ENCODE measurements at places on chromosomes 4 and X. TPM values are rescaled to one million over a fixed set of nuclear protein-coding genes. Genes with fewer than 3 reads are reported as not detected.

DNA sequence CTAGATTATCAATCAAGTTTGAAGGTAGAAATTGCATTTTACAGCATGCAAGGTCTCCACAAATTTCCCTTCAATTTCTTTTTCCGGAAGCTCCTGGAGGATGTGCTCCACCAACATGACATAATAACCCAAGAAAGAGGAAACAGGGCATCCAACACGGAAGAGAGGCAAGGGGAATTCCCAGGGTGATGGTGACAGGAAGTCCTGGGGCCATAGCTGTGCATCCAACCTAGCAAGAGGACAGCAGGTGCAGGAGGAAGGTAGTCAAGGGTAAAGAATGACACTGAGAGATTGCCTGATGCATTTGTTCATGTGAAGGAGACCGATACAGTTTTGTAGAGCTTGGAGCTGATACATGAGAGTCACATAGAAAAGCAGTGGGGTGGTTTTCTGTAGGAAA lies 115.7 kb upstream of the LSM6 start:
- H3K27me3 ChIP-seq: no peaks in the 10 kb centered on the region
- no peaks in the 10 kb centered on the region for H3K4me1 ChIP-seq
- no peak overlapping the region for H3K4me3 ChIP-seq
- DNase-seq: no peak
- H3K36me3 ChIP-seq: no peaks in the 10 kb centered on the region
- H3K27ac ChIP-seq: no peak overlapping the region

DNA sequence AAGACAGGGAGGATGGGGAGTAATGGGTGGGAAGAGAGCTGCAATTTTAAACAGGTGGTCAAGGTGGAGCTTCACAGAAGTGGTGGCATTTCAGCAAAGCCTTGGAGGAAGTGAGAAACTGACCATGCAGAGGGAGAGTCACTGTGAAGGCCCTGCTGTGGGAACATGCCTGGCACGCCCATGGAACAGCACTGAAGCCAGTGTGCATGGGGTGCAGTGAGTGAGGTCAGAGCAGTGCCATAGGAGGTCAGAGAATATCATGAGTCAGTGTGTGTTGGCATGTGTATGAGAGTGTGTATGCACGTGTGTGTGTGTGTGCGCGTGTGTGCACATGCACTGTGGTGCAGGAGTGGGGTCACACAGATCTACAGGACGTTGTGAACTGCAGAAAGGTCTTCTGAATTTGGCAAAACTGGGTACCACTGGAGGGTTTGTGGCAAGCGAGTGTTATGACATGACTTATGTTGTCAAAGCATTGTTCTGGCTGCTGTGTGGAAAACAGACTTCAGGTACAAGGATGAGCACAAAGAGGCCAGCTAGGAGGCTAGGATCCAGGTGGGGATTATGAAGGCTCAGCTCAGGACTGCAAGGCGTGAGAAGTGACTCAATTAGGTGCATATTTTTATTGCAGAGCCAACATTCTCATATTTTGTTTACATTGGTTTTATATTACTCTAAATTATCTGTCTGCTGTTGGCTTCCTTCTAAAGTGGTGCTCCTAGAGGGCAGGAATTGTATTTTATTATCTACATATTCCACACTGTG lies 34.0 kb downstream of the ZNF827 start:
- no peak overlapping the region for H3K27ac ChIP-seq
- no peaks in the 10 kb centered on the region for H3K4me1 ChIP-seq
- peaks cover 9% of the 10 kb centered on the region for H3K36me3 ChIP-seq
- H3K27me3 ChIP-seq: no peaks in the 10 kb centered on the region
- no peak for DNase-seq
- H3K4me3 ChIP-seq: no peak overlapping the region

The ZNF827 gene
- 25.8 TPM for polyA plus RNA-seq

The BEX4 gene
- polyA plus RNA-seq: 293 TPM

DNA sequence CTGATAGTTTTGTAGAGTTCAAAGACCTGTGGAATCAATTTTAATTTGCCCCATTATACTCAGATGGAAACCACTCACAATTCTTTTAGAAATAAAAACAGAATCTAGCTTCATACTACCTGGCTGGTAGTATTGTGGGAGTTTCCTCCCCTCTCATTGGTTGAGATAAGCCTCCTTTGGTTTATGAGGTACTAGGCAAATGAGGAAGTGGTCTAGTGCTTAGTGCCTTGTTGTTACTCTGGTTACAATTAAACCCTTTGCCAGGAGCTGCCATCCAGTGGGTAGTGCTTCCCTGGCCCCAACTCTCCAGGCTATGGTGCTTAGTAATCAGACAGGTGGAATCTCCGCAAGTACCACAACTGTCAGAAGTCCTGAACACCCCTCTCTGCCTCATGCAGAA lies 118.3 kb downstream of the CDKL5 start:
- H3K27ac ChIP-seq: no peak overlapping the region
- H3K36me3 ChIP-seq: no peaks in the 10 kb centered on the region
- DNase-seq: no peak
- H3K27me3 ChIP-seq: no peaks in the 10 kb centered on the region
- H3K4me3 ChIP-seq: no peak overlapping the region
- H3K4me1 ChIP-seq: no peaks in the 10 kb centered on the region

The ADGRG4 gene
- polyA plus RNA-seq: 0.03 TPM

The MMRN1 gene
- polyA plus RNA-seq: 4.2 TPM

- peaks cover 3% of the 10 kb centered on the region for H3K27me3 ChIP-seq
- H3K4me3 ChIP-seq: no peak overlapping the region
- DNase-seq: no peak
Measured at GRCh38 chrX:138845786-138846185, 134.3 kb upstream of the FGF13 start.

DNA sequence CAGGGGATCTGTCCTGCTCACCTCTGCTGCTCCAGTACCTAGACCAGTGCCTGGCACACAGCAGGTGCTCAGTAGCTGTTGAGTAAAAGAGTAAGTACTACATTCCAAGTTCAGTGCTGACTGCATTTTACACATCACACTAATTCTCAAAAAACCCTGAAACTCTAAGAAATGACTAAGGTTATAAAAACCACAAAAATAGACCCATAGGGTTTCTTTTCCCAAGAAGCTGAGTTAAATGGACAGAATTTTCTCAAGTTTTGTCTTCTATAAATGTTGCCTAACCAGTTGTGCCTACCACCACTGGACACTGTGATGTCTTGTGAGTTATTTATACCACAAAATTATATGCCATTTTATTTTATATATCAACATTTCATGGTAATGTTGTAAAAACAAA lies 78.9 kb upstream of the RXFP1 start:
- no peak overlapping the region for H3K4me3 ChIP-seq
- no peaks in the 10 kb centered on the region for H3K27me3 ChIP-seq
- no peaks in the 10 kb centered on the region for H3K36me3 ChIP-seq
- H3K4me1 ChIP-seq: no peaks in the 10 kb centered on the region
- H3K27ac ChIP-seq: no peak overlapping the region

The GASK1B gene
- polyA plus RNA-seq: 75.9 TPM

The SPANXA2 gene
- not detected for polyA plus RNA-seq

- no peak overlapping the region for H3K4me3 ChIP-seq
- DNase-seq: no peak
- H3K36me3 ChIP-seq: peaks cover 17% of the 10 kb centered on the region
- no peaks in the 10 kb centered on the region for H3K27me3 ChIP-seq
Measured at GRCh38 chr4:27018076-27018475, 157.4 kb downstream of the STIM2 start.

The SATL1 gene
- 1.5 TPM for polyA plus RNA-seq

- no peaks in the 10 kb centered on the region for H3K27me3 ChIP-seq
- no peak overlapping the region for H3K27ac ChIP-seq
- DNase-seq: peak; percentile 36
Measured at GRCh38 chr4:73704314-73705055, 35.9 kb upstream of the CXCL8 start.

DNA sequence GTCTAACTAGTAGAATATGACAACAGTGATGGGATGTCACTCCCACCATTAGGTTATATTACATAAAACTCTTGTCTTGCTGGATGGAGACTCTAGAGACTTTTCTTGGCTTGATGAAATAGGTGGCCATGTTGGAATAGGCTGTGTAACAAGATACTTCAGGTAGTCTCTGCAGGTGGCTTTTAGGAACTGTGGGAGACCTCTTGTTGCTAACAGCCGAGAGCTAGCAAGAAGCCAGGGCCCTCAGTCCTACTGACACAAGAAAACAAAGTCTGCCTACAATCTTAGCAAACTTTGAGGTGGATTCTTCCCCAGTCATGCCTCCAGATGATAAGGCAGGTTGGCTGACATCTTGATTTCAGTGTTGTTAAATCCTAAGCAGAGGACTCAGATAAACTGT lies 72.5 kb downstream of the GNL3L start:
- DNase-seq: no peak
- no peaks in the 10 kb centered on the region for H3K4me1 ChIP-seq
- no peak overlapping the region for H3K4me3 ChIP-seq
- no peaks in the 10 kb centered on the region for H3K27me3 ChIP-seq
- H3K36me3 ChIP-seq: no peaks in the 10 kb centered on the region

GRCh38 chr4:1082215-1083182 lies 30.9 kb downstream of the RNF212 start:
- no peak for DNase-seq
- no peaks in the 10 kb centered on the region for H3K27me3 ChIP-seq
- H3K27ac ChIP-seq: no peak overlapping the region

- no peak for DNase-seq
- H3K27ac ChIP-seq: no peak overlapping the region
- no peaks in the 10 kb centered on the region for H3K36me3 ChIP-seq
- H3K4me1 ChIP-seq: no peaks in the 10 kb centered on the region
- H3K27me3 ChIP-seq: no peaks in the 10 kb centered on the region
- no peak overlapping the region for H3K4me3 ChIP-seq
Measured at GRCh38 chr4:157918036-157918832, 254.6 kb downstream of the GASK1B start.

DNA sequence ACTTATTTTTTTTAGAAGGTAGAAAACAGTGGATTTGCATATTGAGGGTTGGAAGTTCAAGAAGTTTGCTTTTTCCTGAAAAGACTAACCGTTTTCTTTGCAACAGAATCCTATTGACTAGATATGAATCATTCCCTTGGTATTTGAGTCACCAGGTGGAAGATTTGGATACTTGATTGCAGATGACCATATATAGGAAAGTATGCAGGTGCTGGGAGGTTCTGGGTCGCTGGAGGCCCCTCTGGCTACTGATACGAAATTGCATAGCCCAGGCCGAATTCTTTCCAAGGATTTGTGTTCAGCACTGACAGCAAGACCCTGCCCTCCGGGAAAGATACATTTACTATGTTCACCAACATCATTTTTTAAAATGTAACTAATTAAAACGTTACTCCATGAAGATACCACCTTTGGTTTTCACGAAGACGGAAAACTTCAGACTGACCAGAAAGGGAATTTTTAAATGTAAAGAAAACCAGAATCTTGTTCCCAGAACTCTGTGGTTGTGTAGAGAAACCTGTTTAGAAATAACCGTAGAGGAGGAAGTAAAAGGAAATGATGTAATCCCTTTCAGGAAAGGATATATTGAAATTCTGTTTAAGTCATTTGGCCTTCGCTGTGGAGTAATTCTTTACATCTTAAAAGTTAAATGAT lies 946 bp downstream of the ANXA3 start:
- peaks cover 8% of the 10 kb centered on the region for H3K4me1 ChIP-seq
- H3K36me3 ChIP-seq: no peaks in the 10 kb centered on the region
- H3K27ac ChIP-seq: no peak overlapping the region
- H3K27me3 ChIP-seq: peaks cover 12% of the 10 kb centered on the region

DNA sequence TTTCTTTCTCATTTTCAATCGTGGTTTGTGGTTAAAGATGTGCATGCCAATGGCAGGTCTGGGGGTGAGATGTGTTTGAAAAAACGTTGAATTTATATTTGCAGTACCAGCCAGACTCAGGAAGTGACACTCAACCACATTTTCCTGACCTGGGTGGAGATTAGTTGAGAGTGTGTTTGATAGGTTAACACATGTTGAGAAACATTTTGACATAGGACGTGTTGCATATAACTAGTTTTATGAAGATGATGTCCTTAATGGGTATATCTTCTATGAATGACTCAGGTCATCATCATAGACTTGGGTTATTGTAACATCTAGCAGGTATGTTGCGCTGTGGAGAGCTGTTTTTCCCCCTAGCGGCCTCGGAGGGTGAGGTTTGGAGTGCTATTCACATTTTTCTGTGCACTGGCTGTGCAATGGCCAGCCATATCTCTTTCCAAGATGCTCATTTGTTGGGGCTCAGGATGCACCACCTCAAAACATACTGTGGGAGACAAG lies 21.7 kb upstream of the CD38 start:
- DNase-seq: no peak
- H3K36me3 ChIP-seq: no peaks in the 10 kb centered on the region
- no peaks in the 10 kb centered on the region for H3K27me3 ChIP-seq
- no peak overlapping the region for H3K4me3 ChIP-seq
- no peak overlapping the region for H3K27ac ChIP-seq
- no peaks in the 10 kb centered on the region for H3K4me1 ChIP-seq

- H3K36me3 ChIP-seq: no peaks in the 10 kb centered on the region
- H3K4me1 ChIP-seq: peaks cover 12% of the 10 kb centered on the region
- no peak overlapping the region for H3K4me3 ChIP-seq
- no peaks in the 10 kb centered on the region for H3K27me3 ChIP-seq
Measured at GRCh38 chrX:65537229-65537628, 2.6 kb upstream of the LAS1L start.

The PRRG3 gene
- 10.3 TPM for polyA plus RNA-seq

GRCh38 chr4:8900588-8900987 lies 28.9 kb upstream of the HMX1 start:
- H3K4me1 ChIP-seq: peaks cover 11% of the 10 kb centered on the region
- H3K27ac ChIP-seq: no peak overlapping the region
- no peak for DNase-seq
- no peaks in the 10 kb centered on the region for H3K36me3 ChIP-seq

GRCh38 chrX:28847423-28847822 lies 260.2 kb downstream of the IL1RAPL1 start:
- DNase-seq: peak; percentile 61
- no peak overlapping the region for H3K4me3 ChIP-seq
- no peaks in the 10 kb centered on the region for H3K4me1 ChIP-seq
- H3K27ac ChIP-seq: no peak overlapping the region
- no peaks in the 10 kb centered on the region for H3K36me3 ChIP-seq

GRCh38 chrX:139889760-139890159 lies 43.1 kb downstream of the ATP11C start:
- DNase-seq: no peak
- H3K27me3 ChIP-seq: no peaks in the 10 kb centered on the region

DNA sequence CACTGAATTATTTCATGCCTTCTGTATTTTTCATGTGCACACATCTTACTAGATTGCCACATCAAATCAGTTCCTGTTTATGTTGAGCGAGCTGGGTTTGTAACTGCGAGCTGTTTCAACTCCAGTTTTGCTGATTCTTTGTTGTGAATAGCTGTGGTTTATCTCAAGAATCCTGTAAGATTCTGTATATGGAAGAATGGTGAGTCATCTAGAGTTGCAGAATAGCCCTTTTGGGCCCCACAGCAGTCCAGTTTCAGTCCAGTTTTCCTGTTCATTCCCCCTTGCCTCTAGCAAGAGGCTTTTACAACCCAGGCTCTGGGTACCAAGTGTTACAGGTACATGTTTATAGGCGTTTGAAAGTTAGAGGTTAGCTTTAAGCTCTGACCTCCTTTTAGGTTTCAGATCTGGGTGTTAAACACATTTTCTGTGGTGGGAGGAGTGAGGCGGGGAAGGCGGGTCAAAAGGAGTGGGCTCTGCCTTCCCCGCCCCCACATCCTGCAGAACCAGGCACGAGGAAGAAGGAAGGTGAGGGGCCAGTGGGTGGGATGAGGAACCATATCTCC lies 32.7 kb downstream of the TBC1D14 start:
- peaks cover 14% of the 10 kb centered on the region for H3K36me3 ChIP-seq
- no peak for DNase-seq
- H3K4me3 ChIP-seq: no peak overlapping the region
- H3K27ac ChIP-seq: peak overlapping the region; percentile 80
- H3K27me3 ChIP-seq: no peaks in the 10 kb centered on the region

The ABCE1 gene
- 60.5 TPM for polyA plus RNA-seq

The BCAP31 gene
- 173 TPM for polyA plus RNA-seq

The CAPN6 gene
- polyA plus RNA-seq: 1.3 TPM
